ENCODE measurements at places on chromosomes 2 and 18.

- no peak for DNase-seq
Observed at GRCh38 chr2:200738590-200738989, 73.1 kb upstream of the BZW1 start.

DNA sequence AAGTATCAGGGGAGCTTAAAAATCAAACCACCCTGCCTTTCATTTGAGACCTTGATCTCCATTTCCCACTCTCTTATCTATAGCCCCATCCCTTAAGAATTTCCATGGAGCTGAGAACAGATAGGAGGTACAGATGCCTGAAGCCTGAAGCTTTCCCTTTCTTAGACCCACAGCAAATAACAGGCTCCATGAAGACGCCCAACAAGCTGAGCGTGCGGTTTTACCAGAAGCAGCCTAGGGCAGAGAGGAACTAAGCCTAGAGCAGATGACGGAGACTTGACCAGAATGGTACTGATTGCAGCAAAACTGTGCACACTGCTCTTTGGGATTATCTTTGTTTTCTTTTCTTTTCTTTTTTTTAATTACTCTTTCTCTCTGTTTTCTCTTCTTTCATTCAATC, 1.7 kb upstream of the ERBB4 start:
- no peak for DNase-seq

DNA sequence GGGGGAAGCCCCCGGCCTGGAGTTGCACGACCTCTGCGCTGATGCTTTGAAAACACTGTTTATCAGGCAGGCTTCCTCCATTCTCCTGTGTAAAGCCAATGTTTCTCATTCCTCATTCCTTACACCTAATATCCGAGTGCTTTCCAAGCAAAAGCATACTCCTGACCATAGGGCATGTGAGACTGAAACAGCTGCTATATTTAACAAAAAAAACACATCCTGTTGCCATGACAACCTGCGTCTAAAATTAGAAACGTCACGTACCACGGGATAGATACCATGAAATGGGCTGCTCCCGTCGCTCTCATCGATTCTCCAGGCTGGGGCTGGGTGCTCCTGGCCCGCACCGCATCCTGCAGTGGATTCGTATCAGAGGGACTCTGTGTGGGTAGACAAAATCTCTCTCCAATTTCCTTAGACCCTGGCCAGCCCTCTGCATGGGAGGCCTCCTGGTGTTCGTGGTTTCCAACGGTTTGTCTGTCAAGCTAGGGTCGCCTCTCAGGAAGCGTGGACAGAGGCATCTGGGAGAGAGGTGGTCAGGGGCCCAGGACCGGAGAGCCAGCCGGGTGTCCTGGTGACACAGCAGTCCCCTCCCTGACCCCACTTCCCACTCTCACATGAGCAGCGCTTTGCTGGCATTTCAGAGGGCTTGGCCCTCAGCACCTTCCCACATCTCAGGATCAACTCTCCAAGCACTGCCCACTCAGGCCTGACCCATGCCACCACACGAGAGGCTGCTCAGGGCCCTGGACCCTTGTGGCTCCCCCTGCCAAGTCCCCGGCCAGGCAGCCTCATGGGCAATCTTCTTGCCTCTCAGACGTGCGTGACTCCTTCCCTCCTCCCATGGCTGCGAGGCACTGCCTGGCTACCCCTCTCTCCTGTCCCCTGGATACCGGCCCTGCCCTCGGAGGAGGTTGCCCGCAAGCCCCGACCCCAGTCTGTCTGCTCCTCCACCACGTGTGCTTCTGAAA, 268.1 kb downstream of the NDUFA10 start:
- no peak for DNase-seq

GRCh38 chr18:11147962-11148679, 1.2 kb downstream of the PIEZO2 start:
- no peak for DNase-seq

GRCh38 chr2:135607561-135607960, 76.3 kb downstream of the R3HDM1 start:
- no peak for DNase-seq
